ENCODE measurements at places on chromosomes 3 and 15.

DNA sequence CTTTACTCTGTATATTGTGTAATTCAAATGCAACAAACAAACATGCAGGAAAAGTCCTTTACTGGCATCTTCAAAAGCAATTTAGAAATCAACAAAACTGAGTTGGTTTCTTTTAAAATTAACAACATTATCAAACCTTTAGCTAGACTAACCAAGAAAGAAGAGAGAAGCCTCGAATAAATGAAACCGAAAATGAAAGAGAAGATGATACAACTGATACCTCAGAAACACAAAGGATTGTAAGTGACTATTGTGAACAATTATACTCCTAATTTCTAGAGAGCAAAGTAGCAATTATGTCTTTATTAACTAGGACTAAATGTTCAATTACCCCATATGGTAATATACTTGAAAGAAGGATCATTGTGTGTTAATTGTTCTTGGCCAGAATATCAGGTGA, 49.2 kb upstream of the P3H2 start:
- no peak for DNase-seq

GRCh38 chr3:192397012-192397411, 330.3 kb downstream of the FGF12 start:
- no peak for DNase-seq

GRCh38 chr15:41603941-41604911, 45.2 kb downstream of the TYRO3 start:
- peak; percentile 53 for DNase-seq

DNA sequence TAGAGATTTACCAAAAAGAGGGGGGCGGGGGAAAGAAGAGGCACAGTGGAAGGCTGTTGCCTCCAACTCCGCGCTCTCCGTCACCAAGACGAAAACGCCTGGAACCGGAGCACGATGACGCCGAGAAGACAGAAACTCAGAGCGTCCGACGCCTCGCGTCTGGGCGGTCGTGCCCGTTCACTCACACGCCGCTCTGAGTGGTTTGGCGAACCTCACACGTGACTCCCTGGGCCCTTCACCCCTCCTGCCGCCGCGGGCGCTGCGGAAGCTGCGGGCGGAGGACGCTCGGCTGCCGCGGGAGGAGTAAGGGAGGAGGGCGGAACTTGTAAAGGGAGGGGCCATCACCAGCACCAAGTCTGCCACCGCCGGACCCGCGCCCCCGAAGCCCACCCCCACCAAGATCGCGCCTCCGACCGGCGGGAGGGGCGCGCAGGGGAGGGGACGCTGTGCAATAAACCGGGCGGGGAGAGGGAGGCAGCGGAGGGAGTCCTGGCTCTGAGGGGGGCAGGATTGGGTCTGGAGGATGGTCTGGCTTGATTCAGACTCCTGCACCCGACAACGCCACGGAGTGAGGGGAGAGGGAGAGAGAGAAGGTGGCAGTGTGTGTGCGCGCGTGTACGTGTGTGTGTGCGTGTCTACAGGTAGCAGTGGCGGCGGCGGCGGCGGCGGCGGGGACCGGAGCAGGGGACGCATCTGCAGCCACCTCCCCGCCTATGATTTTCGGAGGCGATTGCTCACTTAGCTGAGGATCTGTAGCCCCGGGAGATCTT, 1.9 kb upstream of the NLGN1 start:
- DNase-seq, result peak; percentile 5

DNA sequence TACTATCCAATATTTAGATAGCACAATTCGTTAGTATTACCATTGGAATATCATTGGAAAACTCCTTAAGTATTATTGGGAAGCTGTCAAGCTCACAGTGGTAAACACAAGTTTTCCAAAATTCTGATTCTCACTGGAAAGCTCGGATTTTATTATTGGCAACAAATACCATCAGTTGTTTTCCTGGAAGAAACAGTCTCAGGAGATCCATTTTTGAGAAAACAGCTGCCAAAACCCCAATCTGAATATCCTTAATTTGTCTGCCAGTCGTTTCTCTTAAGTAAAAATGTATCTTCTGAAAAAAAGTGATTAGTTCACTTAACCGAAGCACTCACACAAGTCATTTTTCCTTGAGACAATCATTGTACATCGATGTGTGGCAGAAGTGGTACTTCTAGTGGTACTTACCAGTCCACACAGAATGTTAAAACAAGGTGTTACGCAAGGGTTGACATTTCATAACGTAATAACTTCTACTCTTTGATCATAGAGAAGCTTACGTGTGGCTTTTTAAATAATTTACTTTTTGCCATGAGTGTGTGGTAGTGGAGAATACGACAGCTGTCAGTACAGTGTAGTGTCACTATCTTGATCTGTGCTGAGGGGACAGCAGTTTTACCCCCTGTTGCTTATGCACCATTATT, 74.9 kb downstream of the FAM43A start:
- DNase-seq, result no peak

Measured in stimulated activated CD4-positive, alpha-beta T cell treated with anti-CD3 and anti-CD28 coated beads, Interleukin-4, amount 100 ng/mL, for 4 hours (primary cell).